ENCODE measurements at places on chromosomes 12 and 14.

DNA sequence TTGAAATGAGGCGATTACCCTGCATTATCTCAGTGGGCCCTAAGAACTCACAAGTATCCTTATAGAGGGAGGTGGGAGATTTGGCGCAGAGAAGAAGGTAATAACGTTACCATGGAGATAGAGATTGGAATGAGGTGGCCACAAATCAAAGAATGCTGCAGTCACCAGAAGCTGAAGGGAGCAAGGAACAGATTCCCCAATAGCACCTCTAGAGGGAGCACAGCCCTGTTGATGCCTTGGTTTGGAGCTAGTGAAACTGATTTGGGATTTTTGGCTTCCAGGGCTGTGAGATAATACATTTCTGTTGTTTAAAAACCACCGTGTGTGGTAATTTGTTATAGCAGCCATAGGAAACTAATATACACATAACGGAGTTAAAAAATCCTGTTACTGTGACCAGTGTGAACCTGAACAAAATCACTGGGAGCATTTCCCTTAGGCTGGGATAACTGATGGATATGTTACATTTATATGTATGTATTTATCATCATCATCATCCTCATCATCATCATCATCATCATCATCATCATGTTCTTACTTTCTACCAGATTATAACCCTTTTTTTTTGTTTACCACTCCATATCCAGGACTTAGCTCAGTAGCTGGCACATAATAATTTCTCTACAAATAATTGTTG is 100.3 kb downstream of the LIN7A start:
- DNase-seq, result peak; percentile 35

DNA sequence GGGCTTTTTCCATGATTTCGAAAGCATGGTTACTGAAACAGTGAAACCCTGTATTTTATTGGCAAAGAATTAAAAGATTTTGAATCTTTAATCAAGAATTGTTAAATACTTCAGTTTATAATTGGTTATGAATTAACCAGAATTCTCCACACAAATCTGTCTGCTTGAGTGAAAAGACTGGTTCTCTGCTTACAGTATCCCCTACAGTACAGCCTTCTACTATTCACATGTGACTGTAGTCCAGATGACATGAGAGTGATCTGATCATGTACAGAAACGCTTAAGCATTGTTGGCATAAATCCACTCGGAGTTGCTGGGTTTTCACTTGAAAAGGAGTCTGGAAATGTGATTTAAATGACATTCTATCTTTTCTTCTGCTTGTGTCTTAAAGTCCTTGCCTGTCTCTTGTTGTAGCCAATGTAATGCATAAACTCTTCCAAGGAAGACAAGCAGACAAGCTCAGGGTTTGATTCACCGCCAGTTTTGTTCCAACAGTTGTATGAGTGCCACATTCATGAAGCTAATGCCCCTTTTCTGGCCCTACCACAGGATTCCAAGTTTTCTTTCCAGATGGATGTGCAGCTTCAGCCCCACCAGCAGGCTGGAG is 222.0 kb upstream of the LRIG3 start:
- DNase-seq, result no peak

GRCh38 chr14:89988787-89989186 is 33.1 kb downstream of the TDP1 start:
- DNase-seq, result no peak

DNA sequence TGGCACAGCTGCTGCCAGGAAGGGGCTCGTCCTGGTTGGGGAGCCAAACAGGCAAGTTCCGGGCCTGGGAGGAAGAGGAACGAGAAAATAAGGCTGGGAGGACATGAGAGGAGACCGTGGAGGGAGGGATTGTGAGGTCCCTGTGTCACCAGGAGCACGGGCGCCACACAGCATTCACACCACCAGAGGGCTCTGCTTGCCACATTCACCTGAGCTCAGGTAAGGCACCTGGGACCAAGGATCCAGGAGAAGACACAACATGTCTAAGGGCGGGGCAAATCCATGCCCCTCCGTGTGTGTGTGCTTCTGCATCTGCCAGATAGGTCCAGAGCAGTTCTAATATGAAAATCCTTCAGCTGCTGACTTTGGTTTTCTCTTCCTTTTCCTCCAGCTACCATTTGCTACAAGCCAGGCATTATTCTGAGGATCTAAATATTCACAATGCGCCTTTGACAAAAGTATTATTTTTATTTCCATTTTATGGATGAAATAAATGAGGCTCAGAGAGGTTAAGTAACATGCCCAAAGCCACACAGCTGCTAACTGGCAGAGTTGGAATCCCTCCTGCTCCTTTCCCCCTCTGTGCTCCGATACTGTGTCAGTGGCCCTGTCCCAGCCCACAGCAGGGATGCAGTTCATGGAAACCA is 14.6 kb downstream of the RAPGEF3 start:
- no peak for DNase-seq

GRCh38 chr12:110249105-110249504 is 31.9 kb upstream of the ATP2A2 start:
- DNase-seq, result no peak
